CD8-positive, alpha-beta memory T cell (primary cell): ENCODE measurements at places on chromosomes 3 and 15. TPM values are rescaled to one million over a fixed set of nuclear protein-coding genes. Genes with fewer than 3 reads are reported as not detected.

DNA sequence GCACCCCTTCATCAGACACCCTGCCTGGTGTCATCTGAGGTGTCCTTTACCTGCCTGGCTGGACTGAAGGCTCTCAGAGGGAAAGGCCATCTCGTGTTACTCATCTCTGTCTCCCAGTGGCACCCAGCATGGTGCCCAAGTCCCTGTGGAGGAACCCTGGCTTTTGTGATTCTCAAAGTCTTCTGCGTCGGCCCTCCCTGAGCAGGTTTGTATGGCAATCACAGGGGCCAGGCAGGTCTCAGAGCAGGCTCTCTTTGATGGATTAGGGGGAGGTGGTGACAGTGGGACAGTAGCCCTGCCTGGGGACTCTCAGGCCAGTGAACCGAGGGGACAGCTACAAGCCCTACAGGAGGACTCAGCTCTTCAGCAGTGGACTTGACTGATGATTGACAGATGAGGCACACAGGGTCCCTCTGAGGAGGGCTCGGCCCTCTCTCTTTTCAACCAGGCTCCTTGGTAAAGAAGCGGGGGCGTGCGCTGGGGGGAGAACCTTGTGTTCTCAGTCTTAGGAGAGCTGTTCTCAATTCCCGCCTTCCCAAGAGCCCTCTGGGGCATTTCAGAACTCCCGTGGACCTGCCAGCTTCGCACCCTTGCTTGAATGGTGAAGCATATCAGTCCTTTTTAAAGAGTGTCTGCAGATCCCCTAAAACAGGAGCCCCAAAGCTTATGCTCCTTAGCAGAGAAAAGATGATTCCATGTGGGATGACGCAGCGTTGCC, 108.3 kb downstream of the VGLL4 start:
- H3K27ac ChIP-seq: no peak overlapping the region
- no peaks in the 10 kb centered on the region for H3K27me3 ChIP-seq
- DNase-seq: no peak
- no peaks in the 10 kb centered on the region for H3K36me3 ChIP-seq

DNA sequence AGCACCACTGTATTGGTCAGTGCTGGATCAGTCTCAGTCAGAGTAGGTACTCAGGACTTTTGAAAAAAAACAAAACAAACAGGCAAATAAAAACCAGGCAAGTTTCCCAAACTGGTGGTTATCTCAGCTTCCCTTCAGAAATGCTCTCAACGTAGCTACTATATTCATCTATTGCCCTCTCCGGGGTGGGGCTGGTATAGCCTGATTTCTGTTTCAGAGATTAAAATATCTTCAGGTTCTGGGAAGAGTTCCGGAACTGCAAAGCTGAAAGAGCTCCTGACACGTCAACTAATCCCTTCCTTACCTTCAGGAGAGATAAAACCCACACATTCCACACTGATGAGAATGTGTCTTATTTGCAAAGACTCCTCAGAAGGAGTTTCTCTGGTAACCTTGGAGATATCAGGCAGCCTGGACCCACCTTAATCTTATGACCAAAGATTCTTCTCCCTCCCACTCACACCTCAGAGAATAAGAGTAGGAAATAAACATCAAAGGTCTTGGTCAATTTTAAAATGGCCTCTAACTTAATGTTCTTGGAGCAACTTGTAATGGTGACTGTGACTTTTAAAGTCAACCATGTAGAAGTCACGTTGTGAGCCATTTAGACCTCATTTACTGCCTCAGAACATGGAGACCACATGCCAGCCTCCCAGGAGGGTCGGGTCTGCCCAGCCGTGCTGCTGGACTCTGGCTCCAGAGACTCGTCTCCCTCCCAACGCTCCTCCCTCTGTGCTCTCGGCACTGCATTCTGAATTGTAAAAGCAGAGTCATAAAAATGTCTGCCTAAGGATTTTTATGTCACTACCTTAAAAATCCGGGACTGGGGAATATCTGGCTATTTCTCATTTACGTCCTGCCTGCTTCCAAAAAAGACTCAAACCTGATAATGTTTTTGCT, 53.8 kb downstream of the CDCP1 start:
- no peak for DNase-seq
- H3K27me3 ChIP-seq: peaks cover 3% of the 10 kb centered on the region
- H3K36me3 ChIP-seq: no peaks in the 10 kb centered on the region
- no peaks in the 10 kb centered on the region for H3K4me1 ChIP-seq
- no peak overlapping the region for H3K4me3 ChIP-seq

GRCh38 chr15:79593119-79593869, 161.2 kb downstream of the MINAR1 start:
- H3K27ac ChIP-seq: no peak overlapping the region
- H3K27me3 ChIP-seq: no peaks in the 10 kb centered on the region
- DNase-seq: no peak
- H3K36me3 ChIP-seq: no peaks in the 10 kb centered on the region
- no peak overlapping the region for H3K4me3 ChIP-seq
- no peaks in the 10 kb centered on the region for H3K4me1 ChIP-seq

DNA sequence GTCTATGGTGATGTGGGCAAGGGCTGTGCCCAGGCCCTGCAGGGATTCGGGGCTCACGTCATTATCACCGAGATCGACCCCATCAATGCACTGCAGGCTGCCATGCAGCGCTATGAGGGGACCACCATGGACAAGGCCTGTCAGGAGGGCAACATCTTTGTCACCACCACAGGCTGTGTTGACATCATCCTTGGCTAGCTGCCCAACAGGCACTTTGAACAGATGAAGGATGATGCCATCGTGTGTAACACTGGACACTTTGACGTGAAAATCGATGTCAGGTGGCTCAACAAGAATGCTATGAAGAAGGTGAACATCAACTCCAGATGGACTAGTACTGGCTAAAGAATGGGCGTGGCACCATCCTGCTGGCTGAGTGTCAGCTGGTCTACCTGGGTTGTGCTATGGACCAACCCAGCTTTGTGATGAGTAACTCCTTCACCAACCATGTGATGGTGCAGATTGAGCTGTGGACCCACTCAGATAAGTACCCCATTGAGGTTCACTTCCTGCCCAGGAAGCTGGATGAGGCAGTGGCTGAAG, 6.1 kb upstream of the USP8 start:
- H3K27ac ChIP-seq: no peak overlapping the region
- H3K4me1 ChIP-seq: no peaks in the 10 kb centered on the region
- no peak overlapping the region for H3K4me3 ChIP-seq
- H3K36me3 ChIP-seq: no peaks in the 10 kb centered on the region
- DNase-seq: no peak

GRCh38 chr3:59559721-59560435, 510.1 kb upstream of the CFAP20DC start:
- no peak for DNase-seq
- no peaks in the 10 kb centered on the region for H3K36me3 ChIP-seq
- no peaks in the 10 kb centered on the region for H3K4me1 ChIP-seq
- H3K27ac ChIP-seq: no peak overlapping the region
- H3K27me3 ChIP-seq: no peaks in the 10 kb centered on the region
- no peak overlapping the region for H3K4me3 ChIP-seq

GRCh38 chr3:37338500-37338899, 164.1 kb upstream of the LRRFIP2 start:
- peaks cover 53% of the 10 kb centered on the region for H3K36me3 ChIP-seq
- no peak overlapping the region for H3K4me3 ChIP-seq
- no peaks in the 10 kb centered on the region for H3K4me1 ChIP-seq
- H3K27ac ChIP-seq: no peak overlapping the region
- H3K27me3 ChIP-seq: no peaks in the 10 kb centered on the region
- DNase-seq: no peak

- peaks cover 12% of the 10 kb centered on the region for H3K27me3 ChIP-seq
- no peak overlapping the region for H3K27ac ChIP-seq
- no peak overlapping the region for H3K4me3 ChIP-seq
- H3K36me3 ChIP-seq: no peaks in the 10 kb centered on the region
- DNase-seq: no peak
- no peaks in the 10 kb centered on the region for H3K4me1 ChIP-seq
Observed at GRCh38 chr3:147387291-147387884, 19.0 kb downstream of the ZIC4 start.

- no peak overlapping the region for H3K4me3 ChIP-seq
- no peaks in the 10 kb centered on the region for H3K27me3 ChIP-seq
- H3K36me3 ChIP-seq: no peaks in the 10 kb centered on the region
- DNase-seq: no peak
Observed at GRCh38 chr3:174953068-174953467, 93.9 kb downstream of the NAALADL2 start.

GRCh38 chr3:52162250-52162872, 8.1 kb upstream of the POC1A start:
- no peaks in the 10 kb centered on the region for H3K27me3 ChIP-seq
- H3K36me3 ChIP-seq: no peaks in the 10 kb centered on the region
- H3K27ac ChIP-seq: no peak overlapping the region
- H3K4me3 ChIP-seq: no peak overlapping the region
- H3K4me1 ChIP-seq: no peaks in the 10 kb centered on the region
- DNase-seq: no peak

DNA sequence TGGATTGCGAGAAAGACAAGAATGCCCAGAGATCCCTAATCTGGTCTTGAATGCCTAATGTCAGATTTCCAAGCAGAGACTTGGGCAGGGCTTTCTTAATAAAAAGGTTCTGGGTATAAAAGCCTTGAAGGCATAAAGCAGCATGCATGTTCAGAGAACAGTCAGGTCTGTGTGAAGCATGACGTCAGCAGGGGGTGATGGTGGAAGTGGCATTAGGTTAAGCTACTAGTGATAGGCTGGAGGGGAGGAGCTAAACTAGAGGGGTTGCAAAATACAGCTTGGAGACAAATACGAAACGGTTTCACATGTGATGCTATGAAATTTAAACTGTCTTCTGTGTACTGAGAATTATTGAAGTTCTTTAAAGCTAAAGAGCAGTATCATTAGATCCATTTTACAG, 125.6 kb downstream of the VPS8 start:
- H3K4me3 ChIP-seq: no peak overlapping the region

DNA sequence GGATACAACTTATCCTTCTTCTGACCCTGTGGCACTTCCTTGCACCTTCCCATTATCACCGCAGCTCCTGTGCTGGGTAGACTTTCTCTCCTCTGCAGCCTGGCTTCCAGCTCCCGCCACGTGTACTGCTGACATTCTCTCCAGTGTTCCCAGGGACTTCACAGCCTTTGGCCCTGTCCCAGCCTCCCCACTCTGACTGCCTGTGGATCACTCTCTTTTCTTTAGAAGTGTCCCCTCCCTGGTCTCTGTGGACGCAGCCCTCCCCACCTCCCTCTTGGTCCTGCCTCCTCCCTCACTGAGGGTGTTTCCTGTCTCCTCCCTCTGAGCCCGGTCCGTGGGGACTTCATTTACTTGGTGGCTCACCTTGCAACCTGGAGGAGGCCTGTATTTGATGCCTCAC, 17.4 kb downstream of the PDIA5 start:
- H3K36me3 ChIP-seq: no peaks in the 10 kb centered on the region
- H3K27ac ChIP-seq: no peak overlapping the region
- H3K27me3 ChIP-seq: no peaks in the 10 kb centered on the region
- no peak for DNase-seq

ADAMTS9 gene
- not detected for total RNA-seq

RAMAC gene
- 29.6 TPM for total RNA-seq

ZBTB20 gene
- 6.3 TPM for total RNA-seq
